Upper lobe of left lung (tissue), 6 donors: ENCODE measurements at places on chromosomes 1 and 21. TPM values are rescaled to one million over a fixed set of nuclear protein-coding genes. Genes with fewer than 3 reads are reported as not detected.

The CHAF1B gene
- 1.0 TPM for total RNA-seq

The MT1HL1 gene
- total RNA-seq: not detected

The GUCA2A gene
- total RNA-seq: not detected

DNA sequence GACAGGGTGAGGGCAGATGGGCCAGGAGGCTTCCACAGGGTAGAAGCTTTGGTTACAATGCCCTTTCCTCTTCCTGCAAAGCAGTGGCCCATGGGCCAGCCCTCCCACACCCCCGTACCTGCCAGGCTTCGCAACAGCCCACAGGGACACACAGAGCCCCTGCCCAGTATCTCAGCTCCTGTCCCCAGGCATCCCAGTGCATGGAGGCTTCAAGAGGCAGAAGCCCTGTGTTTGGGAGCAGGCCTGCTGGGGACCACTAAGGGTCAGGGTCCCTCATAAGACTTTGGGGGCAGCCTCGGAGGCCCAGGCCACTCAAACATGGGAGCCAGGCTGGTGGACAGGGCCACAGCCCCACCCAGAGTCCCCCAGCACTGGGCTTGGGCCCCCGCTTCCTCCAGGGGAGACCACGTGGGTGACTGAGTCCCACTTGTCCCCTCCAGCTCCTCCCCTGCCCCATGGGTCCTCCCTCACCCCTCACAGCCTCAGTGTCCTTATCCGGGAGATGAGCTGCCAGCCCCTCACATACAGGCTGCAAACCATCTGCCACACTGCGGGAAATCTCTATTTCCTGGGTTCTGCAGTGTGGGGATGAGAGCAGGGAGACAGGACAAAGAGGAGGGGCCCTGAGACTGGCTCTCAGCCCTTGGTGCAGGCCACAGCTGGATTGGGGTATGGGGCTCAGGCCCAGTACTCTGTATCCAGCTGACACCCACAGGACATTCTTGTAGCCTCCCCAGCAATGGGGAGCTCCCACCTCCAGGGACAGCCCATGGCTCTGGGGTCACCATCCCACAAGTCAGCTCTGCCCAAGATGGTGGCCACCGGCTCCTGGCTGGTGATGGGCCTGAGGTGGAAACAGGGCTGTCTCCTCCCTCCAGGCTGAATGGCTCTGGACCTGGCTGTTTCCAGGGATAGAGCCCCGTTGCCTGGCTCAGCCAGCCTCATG, 50.7 kb downstream of the WNT9A start:
- DNase-seq: no peak
